ENCODE measurements at places on chromosomes 13 and 19.

GRCh38 chr13:113649212-113649611, 8.8 kb downstream of the ATP4B start:
- no peak for DNase-seq

- no peak for DNase-seq
Observed at GRCh38 chr13:97881556-97881955, 71.9 kb upstream of the IPO5 start.

GRCh38 chr13:42396901-42397655, 125.1 kb downstream of the AKAP11 start:
- no peak for DNase-seq

DNA sequence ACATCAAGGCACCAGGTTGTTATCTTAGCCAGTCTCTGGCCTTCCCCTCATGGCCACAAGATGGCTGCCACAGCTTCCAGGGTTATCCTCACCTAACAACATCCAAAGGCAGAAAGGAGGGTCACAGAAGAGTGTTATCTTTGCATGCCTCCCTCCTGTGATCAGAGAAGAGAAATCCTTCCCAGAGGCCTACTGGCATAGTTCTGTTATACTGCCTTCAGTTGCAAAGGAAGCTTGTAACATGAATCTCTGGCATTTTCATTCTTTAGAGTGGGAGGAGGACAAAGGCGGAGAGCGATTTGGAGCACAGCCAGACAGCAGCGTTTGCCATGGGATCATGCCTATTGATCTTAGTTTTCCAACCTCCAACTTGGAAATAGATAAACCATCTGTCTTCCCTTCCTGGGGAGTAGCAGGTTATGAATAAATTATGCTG, 135.7 kb downstream of the DNAJC15 start:
- DNase-seq, result no peak

GRCh38 chr19:50381881-50382729, 2.0 kb upstream of the POLD1 start:
- DNase-seq, result no peak

- peak; percentile 13 for DNase-seq
Observed at GRCh38 chr13:42110410-42111155, 62.1 kb downstream of the DGKH start.

All from GM12891 (cell line).